A549 treated with DMSO at 1 μM for 4 hours (cell line): ENCODE measurements at places on chromosomes 6 and 20. TPM values are rescaled to one million over a fixed set of nuclear protein-coding genes. Genes with fewer than 3 reads are reported as not detected.

SPATS1 gene
- total RNA-seq: not detected in 5 replicates

SNPH gene
- total RNA-seq: 3.8 to 5.6 TPM (median 4.6 TPM) in 5 replicates

TRDN gene
- not detected in 5 replicates for total RNA-seq

ROS1 gene
- total RNA-seq: 0.09 to 0.24 TPM (median 0.20 TPM) in 5 replicates

BRPF3 gene
- 11.1 to 13.4 TPM (median 12.1 TPM) in 5 replicates for total RNA-seq

ADGRF4 gene
- 6.8 to 8.8 TPM (median 7.2 TPM) in 5 replicates for total RNA-seq

HLA-DQB1 gene
- total RNA-seq: not detected in 5 replicates

ARFGEF2 gene
- total RNA-seq: 13.6 to 18.2 TPM (median 16.5 TPM) in 5 replicates

DTNBP1 gene
- 10.9 to 14.9 TPM (median 11.6 TPM) in 5 replicates for total RNA-seq

TGM3 gene
- 0.07 to 0.11 TPM (median 0.08 TPM) in 3 of 5 replicates, not detected in the others for total RNA-seq

CDH26 gene
- 0.09 to 0.28 TPM (median 0.12 TPM) in 4 of 5 replicates, not detected in the other for total RNA-seq
